ENCODE measurements at places on chromosomes 3 and 15.
A peak's percentile ranks its signal among the peaks of the same experiment; 100 is the strongest.

DNA sequence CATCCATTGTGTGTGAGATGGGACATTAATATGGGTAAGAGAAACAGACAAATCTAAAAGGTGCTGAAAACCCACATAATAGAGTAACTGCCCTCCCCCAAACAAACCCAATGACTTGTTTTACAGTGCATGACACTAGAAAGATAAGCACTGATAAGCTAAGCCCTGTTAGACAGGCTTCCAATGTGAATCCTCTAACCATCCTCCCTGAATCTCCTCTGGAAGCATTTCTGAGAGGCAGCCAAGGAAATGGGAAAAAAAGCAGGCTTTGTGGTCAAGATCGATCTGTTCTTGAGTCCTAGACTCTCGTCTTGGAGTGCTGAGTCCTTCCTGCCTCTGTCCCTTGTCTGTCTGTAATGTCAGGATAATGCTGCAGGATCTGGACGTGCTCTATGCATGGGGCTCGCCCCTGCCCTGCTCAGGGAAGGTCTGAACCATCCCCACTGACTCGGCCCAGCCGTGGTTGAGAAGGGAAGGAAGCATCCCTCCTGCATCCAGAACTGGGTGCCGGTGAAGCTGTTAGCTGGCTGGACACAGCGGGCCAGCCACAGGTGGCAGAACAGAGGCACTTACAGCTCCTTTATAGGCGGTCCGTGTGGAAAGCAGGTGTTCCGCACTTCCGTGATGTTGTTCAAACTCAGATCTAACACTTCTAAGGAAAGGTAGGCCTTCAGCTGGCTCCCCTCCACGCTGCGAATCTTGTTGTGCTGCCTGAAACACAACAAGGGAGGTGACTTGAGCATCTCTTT, 84.1 kb downstream of the LRIG1 start:
- no peak for DNase-seq

GRCh38 chr3:161310649-161311423, 60.5 kb downstream of the SPTSSB start:
- no peak for DNase-seq

GRCh38 chr3:46895204-46895660, 17.7 kb downstream of the PTH1R start:
- peak; percentile 46 for DNase-seq

- no peak for DNase-seq
Observed at GRCh38 chr3:59831394-59831793, 781.6 kb upstream of the CFAP20DC start.

DNA sequence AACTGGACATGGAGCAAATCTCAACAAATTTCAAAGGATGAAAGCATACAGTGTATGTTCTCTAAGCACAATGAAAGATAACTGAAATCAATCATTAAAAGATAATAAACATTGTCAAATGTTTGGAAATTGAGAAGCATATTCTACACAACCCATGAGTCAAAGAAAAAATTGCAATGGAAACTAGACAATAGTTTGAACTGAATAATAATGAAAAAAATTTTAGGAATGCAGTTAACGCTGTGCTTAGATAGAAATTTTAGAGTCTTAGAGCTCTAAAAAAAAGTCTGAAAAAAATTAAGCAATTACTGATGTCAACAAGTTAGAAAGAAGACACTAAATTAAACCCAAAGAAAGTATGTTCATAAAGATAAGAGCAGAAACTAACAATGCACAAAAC, 15.5 kb downstream of the RABL3 start:
- no peak for DNase-seq

- peak; percentile 70 for DNase-seq
Observed at GRCh38 chr15:90097475-90097874, 4.8 kb downstream of the IDH2 start.

DNA sequence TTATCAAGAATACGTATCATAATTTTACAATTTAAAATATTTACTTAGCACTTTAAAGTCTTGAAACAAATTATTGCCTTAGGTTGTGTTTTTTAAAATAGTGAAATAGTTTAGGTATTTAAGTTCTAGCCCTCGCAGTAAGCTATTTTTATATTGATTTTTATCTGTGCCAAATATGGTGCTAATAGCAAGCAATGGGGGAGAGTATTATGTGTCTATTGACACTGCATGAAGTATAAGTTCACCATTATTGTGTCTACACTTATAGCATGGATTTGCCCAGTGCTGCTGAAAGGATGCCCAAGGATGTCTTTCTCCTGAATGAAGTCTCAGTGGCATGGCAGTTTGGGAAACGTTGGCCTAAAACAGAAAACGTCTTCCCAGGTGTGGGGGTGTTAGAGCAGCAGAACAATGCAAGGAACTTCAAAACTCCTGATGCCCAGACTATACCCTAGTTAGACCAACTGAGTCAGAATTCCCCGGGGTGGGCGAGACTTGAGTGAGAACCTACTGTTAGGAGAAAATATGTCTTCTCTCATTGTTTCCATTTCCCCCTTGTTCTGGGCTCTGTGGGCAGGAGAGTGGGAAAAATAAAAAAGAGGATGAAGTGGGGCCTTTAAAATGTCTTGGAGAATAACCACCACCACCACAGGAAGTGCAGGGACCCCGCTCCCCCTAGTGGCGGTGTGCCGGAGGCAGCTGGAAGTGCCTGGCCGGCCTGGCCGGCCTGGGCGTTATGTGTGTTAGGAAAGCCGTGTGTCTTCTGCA, 104.2 kb upstream of the SLC7A14 start:
- peak; percentile 27 for DNase-seq
